Astrocyte (in vitro differentiated cells and primary cell): ENCODE measurements at places on chromosomes 6 and 20.

DNA sequence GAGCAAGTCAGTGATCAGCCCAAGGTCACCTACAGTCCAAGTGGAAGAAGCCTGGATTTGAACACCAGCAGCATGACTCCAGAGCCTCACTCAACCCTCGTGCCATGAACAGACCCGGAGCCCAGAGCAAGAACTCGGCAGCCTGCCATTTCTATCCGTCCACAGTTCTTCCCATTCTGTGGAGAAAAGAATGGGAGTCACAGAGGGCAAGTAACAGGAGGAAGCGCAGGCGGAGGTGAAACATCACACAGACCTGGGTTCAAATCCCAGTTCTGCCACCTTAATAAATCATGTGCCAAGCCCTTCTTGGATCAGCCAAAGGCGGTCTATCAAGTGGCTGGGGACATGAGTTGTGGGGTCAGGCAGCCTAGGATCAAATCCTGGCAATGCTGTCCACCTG, 4.3 kb downstream of the PREX1 start:
- DNase-seq = no peak

DNA sequence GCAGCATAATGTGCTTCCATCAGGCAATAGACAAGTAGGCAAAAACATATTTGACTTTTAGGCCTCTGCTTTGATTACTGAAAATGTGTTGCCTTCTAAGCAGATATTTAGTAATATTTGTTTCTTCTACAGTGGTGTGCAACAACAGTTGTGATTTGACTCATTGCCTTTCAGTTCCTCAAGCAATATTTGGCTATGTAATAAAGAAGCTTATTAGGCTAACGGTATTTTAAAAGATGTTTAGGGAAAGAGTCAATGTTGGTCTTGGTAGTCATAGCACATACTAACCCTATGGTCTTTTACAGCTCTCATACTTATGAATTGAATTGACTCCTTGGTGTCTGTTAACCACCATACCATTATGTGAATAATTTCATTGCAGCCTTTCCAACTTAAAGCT, 124.1 kb downstream of the GRIK2 start:
- no peak for DNase-seq

- DNase-seq = no peak
Observed at GRCh38 chr6:33124947-33125346, 49.2 kb downstream of the HLA-DPB1 start.

DNA sequence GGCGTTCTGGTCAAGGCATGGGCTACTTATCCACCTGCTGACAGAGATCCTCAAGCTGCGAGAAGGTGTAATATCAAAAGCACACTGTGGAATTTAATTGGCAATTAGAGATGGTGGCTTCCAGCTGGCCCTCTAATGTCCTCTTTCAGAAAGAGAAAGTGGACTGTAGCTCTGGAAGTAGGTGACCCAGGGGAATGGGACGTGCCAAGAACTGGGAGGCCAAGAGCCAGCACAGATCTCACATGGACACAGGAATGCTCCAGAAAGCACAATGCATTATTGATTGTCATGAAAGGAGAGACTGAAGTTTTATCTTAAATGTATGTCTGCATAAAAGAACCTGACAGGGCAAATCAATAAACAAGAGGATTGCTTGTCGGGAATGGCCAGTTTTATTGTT, 198.6 kb upstream of the CDH4 start:
- no peak for DNase-seq

DNA sequence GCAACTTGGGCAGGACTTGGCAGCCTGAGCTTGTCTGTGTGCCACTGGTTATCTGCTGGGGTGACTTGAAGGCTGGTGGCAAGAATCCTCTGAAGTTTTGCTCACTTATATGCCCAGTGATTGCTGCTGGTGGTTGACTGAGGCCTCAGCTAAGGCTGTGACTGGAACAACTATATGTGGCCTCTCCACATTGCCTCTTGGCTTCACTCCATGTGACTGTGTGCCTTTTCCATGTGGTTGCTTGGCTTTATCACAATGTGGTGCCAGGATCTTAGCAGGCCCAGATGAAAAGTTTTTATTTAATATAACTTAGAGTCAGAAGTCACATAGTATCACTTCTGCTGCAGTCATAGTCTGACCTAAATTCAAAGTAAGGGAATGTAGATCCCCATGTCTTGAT, 104.5 kb downstream of the ADAT2 start:
- DNase-seq = no peak

GRCh38 chr6:39279539-39279938, 34.7 kb downstream of the KCNK17 start:
- DNase-seq = no peak

- DNase-seq = no peak
Observed at GRCh38 chr20:53826597-53827291, 233.1 kb upstream of the ZNF217 start.
